ENCODE measurements at places on chromosomes 13 and 19. TPM values are rescaled to one million over a fixed set of nuclear protein-coding genes. Genes with fewer than 3 reads are reported as not detected.
A peak's percentile ranks its signal among the peaks of the same experiment; 100 is the strongest.

Gene SEMA6B
- total RNA-seq, result 3.5 TPM

DNA sequence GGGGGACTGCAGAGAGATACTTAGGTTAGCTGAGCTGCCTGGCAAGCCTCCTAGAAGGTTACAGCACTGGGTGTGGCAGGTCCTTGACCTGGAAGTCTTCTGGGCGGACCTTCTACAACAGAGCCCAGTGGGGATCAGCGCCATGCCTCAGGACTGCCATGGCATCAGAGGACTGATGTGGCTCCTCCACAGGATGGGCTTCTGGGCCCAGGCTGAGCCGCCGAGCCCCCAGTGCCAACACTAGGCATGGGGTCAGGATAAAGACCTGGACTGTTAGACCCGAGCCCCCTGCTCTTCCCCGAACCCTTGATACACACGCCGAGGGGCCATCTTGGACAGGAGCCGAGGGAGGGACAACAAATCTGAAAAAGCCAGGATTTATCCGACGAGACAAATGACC lies 64.0 kb upstream of the SOX21 start:
- no peak for DNase-seq

- DNase-seq, result peak; percentile 41
These were observed 7.0 kb downstream of the PLVAP start for GRCh38 chr19:17370026-17370587.

Gene SHFL
- 20.4 TPM for total RNA-seq

DNA sequence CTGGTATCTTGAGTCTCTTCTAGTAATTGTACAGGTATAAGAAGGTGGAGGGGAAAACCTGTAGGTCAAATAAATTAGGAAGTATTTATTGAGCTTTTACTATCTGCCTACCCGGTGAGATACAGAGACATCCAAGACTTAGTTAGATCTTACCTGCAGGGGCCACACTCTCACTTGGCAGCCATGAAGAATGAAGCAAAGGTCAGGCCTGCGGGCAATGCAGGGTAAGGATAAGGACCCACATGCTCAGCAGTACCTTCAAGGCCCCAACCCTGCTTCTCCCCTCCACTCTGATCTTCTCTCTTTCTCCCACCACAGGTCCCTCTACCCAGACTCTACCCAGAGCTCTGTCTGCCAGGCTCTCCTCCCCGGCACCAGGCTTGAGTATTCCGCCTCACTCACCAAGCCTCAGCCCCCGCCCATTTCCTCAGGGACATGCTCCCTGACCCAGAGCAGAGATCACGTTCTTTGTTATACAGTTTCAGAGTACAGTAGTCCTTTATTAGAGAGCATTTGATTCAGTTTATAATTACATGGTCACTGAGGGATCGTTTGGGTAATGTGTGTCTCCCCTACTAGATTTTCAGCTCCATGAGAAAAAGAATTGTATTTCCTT lies 18.9 kb upstream of the CLDN10 start:
- DNase-seq, result no peak

Gene SLC6A16
- total RNA-seq, result 51.9 TPM

Gene LMTK3
- total RNA-seq, result 0.62 TPM

Gene KRTDAP
- total RNA-seq, result 2.7 TPM

GRCh38 chr13:57682128-57682716 lies 50.7 kb downstream of the PCDH17 start:
- DNase-seq, result no peak

GRCh38 chr13:108104736-108105135 lies 110.6 kb downstream of the LIG4 start:
- DNase-seq, result no peak

- no peak for DNase-seq
These were observed 11.4 kb upstream of the KRTDAP start for GRCh38 chr19:35501684-35502083.

Gene STAP2
- 6.4 TPM for total RNA-seq

Gene NTF4
- 0.31 TPM for total RNA-seq

Gene C19orf67
- 5.0 TPM for total RNA-seq

DNA sequence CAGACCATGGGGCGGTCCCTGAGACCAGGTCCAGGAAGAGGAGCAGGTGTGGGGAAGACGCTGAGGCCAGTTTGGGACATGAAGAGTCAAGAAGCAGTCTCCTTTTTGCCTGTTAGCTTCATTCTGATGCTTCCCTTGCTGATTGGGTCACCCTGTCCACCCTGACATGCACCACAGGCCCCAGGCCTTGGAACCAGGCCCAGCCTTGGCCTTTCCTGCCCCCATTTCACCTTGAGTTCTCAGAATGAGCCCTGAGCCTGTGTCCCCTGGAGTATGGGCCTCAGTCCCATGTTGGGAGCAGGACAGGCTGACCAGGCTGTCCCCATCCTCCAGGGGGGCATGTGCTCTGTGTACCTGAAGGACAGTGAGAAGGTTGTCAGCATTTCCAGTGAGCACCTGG lies 4.9 kb upstream of the TIMM50 start:
- no peak for DNase-seq

- DNase-seq, result no peak
These were observed 8.5 kb upstream of the CERS1 start for GRCh38 chr19:18904334-18905057.

DNA sequence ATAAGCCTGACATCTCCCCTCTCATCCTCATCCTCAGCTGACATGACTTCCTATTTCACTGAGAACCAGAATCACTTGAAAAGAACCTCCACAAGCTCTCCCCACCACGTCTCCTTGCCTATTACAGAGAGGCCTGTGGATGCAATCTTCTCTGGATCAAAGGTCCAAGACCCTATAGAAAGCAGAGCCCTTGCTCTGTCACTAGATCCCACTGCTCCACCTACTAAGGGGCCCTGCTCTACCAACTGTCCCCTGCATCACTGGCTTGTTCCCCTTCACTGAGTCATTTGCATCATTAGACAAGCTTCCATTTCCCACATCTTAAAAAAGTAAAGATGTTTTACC lies 40.8 kb downstream of the RCBTB2 start:
- no peak for DNase-seq

- DNase-seq, result no peak
These were observed 209.0 kb downstream of the VWA8 start for GRCh38 chr13:41751734-41752445.

- no peak for DNase-seq
These were observed 437.4 kb upstream of the SPRY2 start for GRCh38 chr13:80778297-80778696.

- no peak for DNase-seq
These were observed 186.7 kb upstream of the IPO5 start for GRCh38 chr13:97766749-97767148.

Gene ZNF726
- 9.2 TPM for total RNA-seq

Gene TJP3
- total RNA-seq, result 37.2 TPM

GRCh38 chr19:43425567-43426392 lies 11.1 kb downstream of the TEX101 start:
- no peak for DNase-seq

Gene ELSPBP1
- total RNA-seq, result 0.25 TPM

DNA sequence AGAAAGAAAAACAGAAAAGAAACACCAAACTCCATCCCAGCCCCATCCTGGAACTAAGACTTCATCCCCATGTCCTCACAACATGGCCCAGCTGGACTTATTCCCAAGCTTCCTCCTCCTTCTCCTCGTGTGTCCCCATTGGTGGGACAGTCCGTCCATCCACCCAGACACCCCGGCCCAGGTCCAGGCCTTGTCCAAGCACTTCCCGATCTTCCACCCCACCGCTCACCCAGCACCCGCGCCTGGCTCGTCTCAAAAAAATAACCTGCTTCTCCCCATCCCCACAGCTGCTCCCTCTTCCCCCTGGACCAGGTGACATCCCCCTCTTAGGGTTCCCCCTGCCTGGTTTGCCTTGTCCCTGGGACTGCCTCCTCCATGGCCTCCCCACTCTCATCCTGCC lies 1.4 kb upstream of the FCER2 start:
- DNase-seq, result no peak

DNA sequence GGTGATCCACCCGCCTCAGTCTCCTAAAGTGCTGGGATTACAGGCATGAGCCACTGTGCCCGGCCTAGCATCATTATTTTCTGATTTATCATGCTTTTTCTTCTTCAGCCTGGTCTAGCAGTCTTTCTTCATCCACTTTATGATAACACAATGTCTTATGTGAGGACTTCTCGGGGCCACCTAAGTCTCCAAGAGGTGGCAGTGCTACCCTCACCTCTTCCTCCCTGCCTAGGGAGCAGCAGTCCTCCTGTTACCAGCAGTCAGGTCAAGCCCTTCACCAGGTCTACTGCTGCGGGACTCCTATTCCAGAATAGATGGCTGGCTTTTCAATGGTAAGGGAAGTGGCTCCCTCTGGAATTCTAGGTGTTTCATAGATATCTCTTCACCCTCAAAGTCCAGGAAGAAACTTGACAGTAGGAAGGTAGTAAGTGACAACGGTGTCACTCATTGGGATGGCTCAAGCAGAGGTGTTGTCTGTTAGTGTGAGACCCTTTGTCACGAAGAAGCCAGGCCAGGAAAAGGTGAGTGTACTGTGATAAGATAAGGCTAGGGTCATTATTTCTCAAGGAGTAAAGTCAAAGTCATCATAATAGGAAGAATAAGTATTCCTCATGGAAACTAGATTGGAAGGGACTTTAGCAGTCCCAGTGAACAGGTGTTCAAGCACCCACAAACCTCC lies 164.0 kb downstream of the KLF5 start:
- no peak for DNase-seq

DNA sequence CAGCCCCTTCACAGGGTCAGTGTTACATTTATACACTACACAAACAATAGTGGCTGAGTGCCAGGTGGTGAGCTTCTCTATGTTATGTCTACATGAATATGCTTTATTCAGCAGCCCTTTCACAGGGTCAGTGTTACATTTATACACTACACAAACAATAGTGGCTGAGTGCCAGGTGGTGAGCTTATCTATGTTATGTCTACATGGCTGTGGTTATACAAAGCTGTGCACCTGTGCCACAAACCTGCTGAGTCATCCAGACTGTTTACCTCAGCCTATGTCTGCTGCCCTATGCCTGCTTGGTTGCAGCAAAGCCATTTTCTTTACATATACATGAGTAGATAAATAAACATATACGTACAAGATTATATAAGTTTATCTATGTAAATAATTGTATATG lies 76.5 kb downstream of the ZNF726 start:
- no peak for DNase-seq

- DNase-seq, result no peak
These were observed 845.1 kb downstream of the DACH1 start for GRCh38 chr13:71021825-71022422.

Gene ZSCAN5C
- 0.31 TPM for total RNA-seq

Gene NLRP4
- 17.2 TPM for total RNA-seq

DNA sequence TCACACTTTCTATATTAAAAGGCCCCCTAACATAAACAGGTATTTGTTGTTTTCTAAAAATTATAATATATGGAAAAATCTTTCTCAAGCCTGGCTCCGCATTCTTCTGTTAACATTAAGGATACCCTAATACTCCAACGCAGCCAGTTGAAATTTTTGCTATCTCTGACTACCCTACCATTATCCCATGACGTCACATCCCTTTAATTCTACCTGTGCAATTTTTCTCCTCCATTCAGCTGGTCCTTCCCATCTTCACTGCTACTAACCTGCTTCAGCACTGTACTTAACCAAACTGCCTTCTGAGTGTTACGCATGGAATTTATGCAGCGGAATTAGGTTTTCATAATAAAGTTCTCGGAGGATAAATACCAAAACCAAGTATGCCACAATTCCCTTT lies 1.0 kb downstream of the MRPS31 start:
- no peak for DNase-seq

GRCh38 chr13:93814658-93815057 lies 588.1 kb downstream of the GPC6 start:
- DNase-seq, result no peak

Gene KLK1
- 1.2 TPM for total RNA-seq

GRCh38 chr13:20461481-20461859 lies 64.2 kb downstream of the CRYL1 start:
- no peak for DNase-seq

Gene KLK3
- 0.63 TPM for total RNA-seq

GRCh38 chr19:45560686-45561085 lies 23.9 kb downstream of the OPA3 start:
- no peak for DNase-seq

Gene SLC17A7
- total RNA-seq, result 2.7 TPM

GRCh38 chr19:32824191-32824751 lies 45.3 kb downstream of the SLC7A9 start:
- DNase-seq, result no peak

DNA sequence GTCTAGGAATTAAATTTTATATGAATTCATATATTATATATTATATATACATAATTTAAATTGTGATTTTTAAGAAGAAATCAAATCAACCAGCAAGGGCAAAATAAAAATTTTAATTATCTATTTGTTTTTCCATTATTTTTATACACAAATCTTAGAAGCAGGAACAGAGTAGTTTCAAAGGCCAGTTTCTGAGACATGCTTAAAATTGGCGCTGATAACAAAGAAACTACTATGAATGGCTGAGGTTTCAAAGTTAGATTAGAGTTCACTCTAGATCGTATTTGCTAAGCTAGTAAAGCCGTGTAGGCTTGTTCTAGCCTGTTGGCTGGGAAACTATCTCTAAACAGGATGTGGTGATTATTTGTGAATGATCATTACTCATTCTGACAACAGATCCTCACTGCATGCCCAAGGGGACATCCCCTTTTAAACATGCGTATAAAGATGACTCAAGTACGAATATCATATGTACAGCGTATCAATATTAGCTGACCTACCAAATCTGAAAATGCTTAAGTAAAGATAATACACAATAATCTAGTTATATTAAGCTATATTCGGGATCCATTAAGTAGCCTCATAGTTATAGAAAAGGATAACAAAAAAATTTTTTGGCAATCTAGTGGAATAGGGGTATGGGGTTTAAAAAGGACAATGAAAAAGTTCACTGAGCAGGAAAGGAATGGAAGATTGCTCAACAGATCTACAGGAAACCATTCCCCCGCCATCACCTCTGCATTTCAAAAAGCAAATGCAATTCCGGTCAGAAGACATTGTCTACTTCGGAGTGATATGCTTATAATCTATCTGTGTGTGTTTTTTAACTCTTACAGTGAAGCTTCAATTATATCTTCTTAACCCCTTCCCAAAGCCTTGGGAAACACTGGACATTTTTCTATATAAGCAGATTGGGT lies 150.1 kb downstream of the SHISA2 start:
- no peak for DNase-seq

Gene LIM2
- 0.31 TPM for total RNA-seq

Gene C13orf42
- total RNA-seq, result 1.8 TPM

DNA sequence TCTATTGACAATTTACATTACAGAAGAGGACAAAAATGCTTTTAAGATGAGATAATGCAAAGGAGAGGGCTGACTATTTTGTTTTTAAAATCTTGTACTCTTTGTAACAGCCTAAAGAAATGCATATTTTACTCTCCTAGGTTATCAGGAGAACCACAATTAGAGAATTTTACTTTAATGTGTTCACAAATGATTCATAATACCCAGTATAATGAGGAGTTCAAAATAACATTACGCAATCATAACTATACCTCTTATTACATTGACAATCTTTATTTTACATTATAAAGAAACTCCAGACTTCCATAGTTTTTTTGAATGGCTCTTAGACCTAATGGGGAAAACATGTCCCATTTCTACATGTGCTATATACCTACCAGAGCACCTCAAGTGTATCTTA lies 1089.7 kb downstream of the PCDH17 start:
- DNase-seq, result no peak

All from testis (tissue), 5 donors.